ENCODE measurements at places on chromosomes 3 and 15. TPM values are rescaled to one million over a fixed set of nuclear protein-coding genes. Genes with fewer than 3 reads are reported as not detected.

GHSR gene
- total RNA-seq: not detected

CHST14 gene
- 8.2 TPM for total RNA-seq

TRPM1 gene
- not detected for total RNA-seq

A4GNT gene
- total RNA-seq: not detected

SYNPR gene
- total RNA-seq: not detected

PLA2G4E gene
- total RNA-seq: not detected

CCDC54 gene
- total RNA-seq: not detected

ZNF502 gene
- total RNA-seq: 0.69 TPM

CFAP20DC gene
- 2.5 TPM for total RNA-seq

CEP19 gene
- 6.5 TPM for total RNA-seq

ZNF197 gene
- total RNA-seq: 9.1 TPM

ATP13A5 gene
- not detected for total RNA-seq

ANKRD28 gene
- 34.8 TPM for total RNA-seq

GATM gene
- total RNA-seq: 0.62 TPM

SAMMSON gene
- not detected for total RNA-seq

EPHB1 gene
- 1.3 TPM for total RNA-seq

MKRN2OS gene
- not detected for total RNA-seq

LRRC28 gene
- 22.6 TPM for total RNA-seq

CHRFAM7A gene
- total RNA-seq: not detected

CHRNA5 gene
- 4.0 TPM for total RNA-seq

CHCHD4 gene
- total RNA-seq: 17.5 TPM

CACNA1D gene
- total RNA-seq: 0.53 TPM

CCDC66 gene
- 29.4 TPM for total RNA-seq

RETNLB gene
- not detected for total RNA-seq

ZBED2 gene
- total RNA-seq: 610 TPM
